Activated naive CD4-positive, alpha-beta T cell treated with anti-CD3 and anti-CD28 coated beads, Interleukin-2, amount 50 U/mL, for 16 hours (primary cell): ENCODE measurements at places on chromosomes 6 and 20.
A peak's percentile ranks its signal among the peaks of the same experiment; 100 is the strongest.

DNA sequence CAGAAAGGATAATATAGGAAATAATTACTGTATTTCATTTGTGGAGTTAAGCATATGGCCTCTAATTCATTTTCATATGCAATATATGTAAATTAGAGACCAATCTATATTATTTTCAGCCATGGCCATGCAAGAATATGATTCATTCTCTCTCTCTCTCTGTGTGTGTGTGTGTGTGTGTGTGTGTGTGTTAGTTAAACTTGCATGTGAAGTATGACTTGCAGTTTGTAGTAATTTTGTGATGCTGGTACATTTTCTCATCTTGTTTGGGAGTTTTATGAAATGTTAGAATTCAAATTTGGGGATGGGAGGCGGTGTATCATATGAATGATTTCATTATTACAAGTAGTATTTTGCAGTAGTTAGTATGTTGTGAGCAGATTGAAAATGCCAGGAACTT is 74.8 kb downstream of the JARID2 start:
- no peak for DNase-seq

DNA sequence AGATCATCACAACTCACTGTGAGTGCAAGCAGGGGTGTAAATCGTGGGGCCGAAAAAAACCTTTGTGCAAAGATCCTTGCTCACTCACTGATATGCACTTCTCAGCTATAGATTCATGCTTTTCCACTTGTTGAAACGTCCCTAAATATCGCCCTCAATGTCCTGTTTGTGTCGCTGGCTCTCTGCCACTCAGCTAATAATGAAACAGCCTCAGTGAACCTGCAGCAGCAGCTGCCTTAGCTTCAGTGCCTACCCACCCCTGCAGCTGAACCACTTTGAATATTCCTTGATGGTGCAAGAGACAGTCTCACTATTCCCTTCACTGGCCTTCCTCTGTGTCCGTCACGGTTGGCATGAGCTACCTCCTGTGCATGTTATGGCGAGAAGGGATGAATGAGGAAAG is 128.9 kb upstream of the NAA20 start:
- no peak for DNase-seq

GRCh38 chr20:62670156-62670555 is 27.9 kb downstream of the SLCO4A1 start:
- DNase-seq = no peak

DNA sequence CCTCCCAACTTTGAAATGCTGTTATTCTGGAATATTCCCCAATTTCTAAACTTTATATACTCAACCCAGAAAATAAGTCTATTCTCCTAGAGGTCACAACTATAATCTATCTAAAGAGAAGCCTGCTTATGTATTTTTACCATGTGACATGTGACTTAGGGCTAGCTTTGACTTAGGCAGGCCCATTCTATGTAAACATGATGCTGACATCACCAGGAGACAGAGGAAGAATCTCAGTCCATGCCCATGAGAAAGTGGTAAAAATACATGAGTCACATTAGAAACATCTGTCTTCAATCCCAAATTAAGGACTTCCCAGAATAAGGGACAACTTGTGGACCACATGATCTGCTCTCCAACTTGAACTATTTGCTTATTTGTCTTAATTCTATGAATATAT is 113.6 kb upstream of the ID4 start:
- no peak for DNase-seq

GRCh38 chr20:63741676-63742380 is 2.3 kb downstream of the SLC2A4RG start:
- no peak for DNase-seq

DNA sequence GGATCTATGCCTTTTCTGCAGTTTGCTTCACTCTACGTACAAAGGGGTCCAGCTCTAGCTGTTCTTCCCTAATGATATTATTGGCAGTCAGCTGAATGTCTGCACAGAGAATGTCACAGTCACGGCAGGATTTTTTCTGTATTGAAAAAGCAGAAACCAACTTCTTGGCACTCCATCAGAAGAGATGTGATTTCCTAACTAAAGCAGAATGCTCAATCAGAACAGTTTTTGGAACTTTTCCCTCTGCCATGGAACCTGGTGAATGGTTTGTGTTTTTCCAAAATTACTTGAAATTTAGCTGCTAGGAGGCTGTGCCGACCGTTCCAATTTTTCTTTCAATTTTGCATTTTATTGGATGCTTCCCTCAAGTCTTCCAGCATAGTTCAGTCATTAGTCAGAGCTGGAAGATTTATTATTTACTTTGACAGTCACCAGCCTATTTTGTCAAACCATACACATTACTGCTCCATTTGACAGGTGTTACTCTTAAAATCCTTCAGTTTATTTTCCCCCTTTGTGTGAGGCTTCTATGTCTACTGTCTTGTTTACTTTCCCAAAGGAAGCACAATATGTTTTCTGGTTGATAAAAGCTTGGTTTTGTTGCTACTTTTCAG is 259.6 kb upstream of the EPHA7 start:
- DNase-seq = no peak

GRCh38 chr6:29576056-29576455 is 8.9 kb upstream of the OR2H2 start:
- DNase-seq = no peak

DNA sequence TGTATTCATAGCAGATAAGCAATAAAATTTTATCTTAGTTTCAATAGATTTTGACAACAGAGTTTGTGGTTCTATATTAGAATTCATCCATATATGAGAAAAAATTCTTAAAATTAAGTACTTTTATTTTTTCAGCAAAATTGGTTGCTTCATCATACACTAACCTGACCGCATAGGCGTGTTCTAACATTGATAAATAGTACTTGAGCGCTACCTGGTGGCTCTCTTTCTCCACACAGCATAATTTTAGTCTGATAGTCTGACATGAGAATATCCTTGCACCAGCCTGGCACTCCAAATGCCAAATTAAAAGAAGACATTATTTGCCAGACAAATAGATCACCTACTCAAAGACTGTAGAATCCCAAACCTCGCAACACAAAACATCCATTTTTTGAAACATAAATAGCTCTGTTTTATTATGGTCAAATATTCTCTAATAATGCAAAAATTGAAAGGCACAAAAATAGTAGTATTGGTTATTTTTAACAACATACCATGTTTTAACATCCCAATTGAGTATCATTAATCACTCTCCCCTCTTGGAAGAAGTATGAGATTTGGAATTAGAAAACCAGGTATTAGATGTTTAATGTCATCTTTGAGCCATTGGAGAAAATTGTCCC is 33.0 kb upstream of the FILIP1 start:
- peak; percentile 54 for DNase-seq

GRCh38 chr6:40674170-40674569 is 87.0 kb upstream of the LRFN2 start:
- DNase-seq = no peak

DNA sequence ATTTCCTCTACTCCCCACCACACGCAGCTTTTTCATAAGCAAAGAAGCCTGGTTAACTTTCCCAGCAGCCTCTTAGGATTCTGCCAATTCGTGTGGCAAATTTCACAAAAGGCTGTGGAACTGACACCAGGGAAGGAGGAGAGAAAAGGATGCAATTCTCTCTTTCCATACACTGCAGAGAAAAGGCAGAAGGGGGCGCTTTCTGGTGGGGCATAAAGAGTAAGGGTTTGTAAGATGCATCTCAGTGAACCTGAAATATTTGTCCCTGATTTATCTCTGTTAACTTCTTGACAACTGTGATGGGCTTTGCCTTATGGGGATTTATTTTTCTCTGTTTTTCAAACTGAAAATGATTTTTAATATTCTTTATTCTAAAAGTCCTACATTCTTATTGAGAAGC is 45.5 kb upstream of the GLP1R start:
- no peak for DNase-seq

- no peak for DNase-seq
These were observed 209.9 kb downstream of the ALDH8A1 start for GRCh38 chr6:134740027-134740373.

GRCh38 chr6:73308712-73309534 is 45.2 kb downstream of the DPPA5 start:
- DNase-seq = no peak

GRCh38 chr6:4030669-4031068 is 48.3 kb downstream of the FAM217A start:
- no peak for DNase-seq

- DNase-seq = no peak
These were observed 19.0 kb upstream of the ASIP start for GRCh38 chr20:34222208-34222607.

- DNase-seq = no peak
These were observed 76.3 kb upstream of the SGK1 start for GRCh38 chr6:134394208-134394607.

GRCh38 chr20:47350181-47350550 is 6.3 kb downstream of the ZMYND8 start:
- DNase-seq = no peak

DNA sequence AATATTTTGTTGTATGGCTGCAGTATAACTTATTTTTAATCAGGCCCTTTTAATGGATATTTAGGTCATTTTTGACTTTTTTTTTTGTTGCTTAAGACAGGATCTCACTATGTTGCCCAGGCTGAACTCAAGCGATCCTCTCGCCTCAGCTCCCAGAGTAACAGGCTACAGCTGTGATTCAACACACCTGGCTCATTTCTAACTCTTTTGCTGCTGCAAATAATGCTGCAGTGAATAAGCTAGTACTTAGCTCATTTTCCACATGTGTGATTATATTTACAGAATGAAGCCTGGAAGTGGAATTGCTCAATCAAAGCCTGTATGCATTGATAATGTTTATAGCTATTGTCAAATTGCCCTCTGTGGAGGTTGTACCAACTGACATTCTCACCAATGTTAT is 1.1 kb downstream of the GTSF1L start:
- DNase-seq = no peak

DNA sequence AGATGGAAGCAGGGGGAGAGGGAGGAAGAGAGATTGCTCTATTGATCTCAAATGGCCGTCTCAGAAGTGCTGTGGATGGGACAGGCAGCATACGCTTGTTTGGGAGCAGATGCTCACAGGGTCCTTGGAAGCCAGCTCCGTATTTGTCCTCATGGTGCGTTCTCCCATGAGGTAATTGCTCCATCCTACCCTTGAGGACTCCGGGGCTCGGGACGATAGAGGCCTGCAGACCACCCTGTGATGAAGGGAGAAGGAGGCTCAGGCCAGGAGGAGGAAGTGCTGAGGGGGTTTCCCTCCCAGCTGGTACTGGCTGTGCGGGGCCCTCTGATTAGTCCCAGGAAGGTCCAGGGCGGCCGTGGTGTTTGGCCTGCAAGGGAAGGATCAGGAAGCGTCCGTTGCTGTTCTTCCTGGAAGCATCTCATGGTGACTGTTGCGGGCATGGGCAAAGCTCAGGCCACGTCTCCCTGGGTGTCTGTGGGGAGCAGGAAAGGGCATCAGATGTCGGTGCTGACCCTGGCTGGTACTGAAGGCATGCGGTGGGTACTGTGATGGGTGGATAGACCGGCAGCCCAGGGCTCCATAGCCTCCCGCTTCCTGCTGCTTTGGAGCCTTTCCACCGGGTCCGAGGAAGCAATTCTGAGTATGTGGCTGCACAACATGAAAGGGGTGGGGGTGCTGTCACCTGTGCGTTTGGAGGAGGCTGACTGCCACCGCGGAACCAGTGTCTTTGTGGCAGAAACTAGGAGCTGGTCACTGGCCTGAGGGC is 158.3 kb downstream of the SYCP2 start:
- no peak for DNase-seq
